ENCODE measurements at places on chromosomes 2 and 18.

GRCh38 chr2:146579147-146579930, 1265.5 kb upstream of the ACVR2A start:
- peak; percentile 51 for DNase-seq

DNA sequence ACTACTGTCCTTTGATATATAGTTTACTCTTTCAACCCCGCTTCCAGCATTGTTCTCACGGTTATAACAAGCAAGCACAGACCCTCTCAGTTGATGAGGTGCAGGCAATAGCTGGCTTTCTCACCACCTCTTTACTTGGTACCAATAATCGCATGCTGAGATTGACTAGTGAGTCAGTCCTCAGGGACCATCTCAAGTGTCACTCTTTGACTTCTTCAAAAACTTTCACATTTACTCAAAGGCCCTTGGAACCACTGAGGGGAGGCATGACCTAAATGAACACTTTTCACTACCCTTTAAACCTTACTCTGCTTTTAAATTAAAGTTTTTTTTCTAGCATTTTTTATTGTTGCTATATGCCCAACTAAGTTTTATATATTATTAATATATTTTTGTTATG, 101.8 kb downstream of the DAW1 start:
- no peak for DNase-seq

GRCh38 chr2:235343156-235343774, 150.6 kb upstream of the AGAP1 start:
- DNase-seq = no peak

GRCh38 chr2:67453310-67453709, 56.2 kb downstream of the ETAA1 start:
- DNase-seq = no peak

DNA sequence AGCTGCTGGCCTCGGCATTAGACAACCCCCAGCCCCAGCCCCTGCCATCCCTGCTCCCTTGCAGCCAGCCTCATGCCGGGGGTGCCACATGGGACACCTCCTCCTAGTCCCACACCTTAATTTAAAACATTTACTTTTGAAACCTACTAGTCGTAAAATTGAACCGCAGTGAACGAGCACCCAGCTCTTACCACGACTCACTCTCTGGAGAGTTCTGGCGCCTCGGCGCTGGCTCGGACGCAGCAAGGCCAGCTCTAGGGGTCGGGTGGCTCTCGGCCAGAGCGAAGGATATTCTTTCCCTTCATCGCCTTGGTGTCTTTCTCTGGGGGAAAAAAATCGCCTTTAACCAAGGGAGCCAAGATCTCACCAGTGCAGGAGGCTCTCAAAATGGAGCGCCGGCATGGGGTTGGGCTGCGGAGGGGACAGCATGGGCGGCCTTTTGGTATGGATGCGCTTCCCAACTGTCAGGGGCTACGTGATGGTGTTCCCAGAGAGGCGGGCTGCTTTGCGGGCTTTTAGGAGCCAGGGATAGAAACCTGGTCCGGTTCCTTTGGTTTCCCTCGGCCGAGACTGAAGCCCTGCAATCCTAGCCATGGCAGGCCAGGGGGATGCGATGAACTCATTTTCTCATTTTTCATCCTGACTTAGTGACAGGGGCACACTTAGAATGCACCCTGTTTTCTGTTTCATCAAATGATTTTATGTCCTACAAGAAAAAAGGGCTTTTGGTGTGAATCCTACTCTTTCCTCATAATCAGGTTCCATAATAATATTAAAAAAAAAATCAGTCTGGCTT, 2.0 kb downstream of the HPCAL1 start:
- no peak for DNase-seq

- DNase-seq = no peak
These were observed 122.3 kb downstream of the HAUS1 start for GRCh38 chr18:46226461-46226860.

- no peak for DNase-seq
These were observed 39.8 kb upstream of the SPTBN1 start for GRCh38 chr2:54416166-54416813.

GRCh38 chr18:54558609-54559585, 32.1 kb upstream of the DYNAP start:
- no peak for DNase-seq

- DNase-seq = no peak
These were observed 11.2 kb downstream of the CWC22 start for GRCh38 chr2:179995741-179996515.

DNA sequence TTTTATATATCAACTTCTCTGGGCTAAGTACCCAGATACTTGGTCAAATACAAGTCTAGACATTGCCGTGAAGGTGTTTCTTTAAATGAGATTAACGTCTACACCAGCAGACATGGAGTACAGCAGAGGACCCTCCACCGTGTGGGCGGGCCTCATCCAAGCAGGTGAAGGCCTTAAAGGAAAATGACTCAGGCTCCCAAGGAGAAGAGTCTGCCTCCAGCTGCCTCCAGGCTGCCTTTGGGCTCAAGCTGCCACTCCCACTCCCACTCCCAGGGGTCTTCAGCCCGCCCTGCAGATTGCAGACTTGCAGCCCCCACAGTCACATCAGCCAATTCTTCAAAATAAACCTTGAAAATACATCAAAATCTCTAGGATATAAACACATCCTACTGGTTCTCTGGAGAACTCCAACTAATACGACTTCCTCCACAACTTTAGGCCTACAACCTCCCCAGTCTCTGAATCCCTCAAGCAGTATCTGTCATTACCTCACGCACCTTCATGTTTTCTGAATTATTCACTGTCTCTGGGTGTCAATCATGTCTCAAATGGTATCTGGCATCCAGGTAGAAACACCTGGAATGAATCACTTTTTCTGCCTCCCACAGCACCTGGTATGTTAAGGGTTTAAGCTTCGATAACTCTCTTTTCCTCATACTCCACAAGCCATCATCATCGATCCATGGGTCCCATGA, 6.9 kb downstream of the ITGB1BP1 start:
- DNase-seq = no peak

GRCh38 chr2:107582487-107582886, 244.2 kb upstream of the RGPD4 start:
- no peak for DNase-seq

GRCh38 chr2:35978218-35978617, 377.4 kb upstream of the CRIM1 start:
- no peak for DNase-seq

GRCh38 chr2:3147651-3148530, 229.7 kb downstream of the EIPR1 start:
- no peak for DNase-seq

DNA sequence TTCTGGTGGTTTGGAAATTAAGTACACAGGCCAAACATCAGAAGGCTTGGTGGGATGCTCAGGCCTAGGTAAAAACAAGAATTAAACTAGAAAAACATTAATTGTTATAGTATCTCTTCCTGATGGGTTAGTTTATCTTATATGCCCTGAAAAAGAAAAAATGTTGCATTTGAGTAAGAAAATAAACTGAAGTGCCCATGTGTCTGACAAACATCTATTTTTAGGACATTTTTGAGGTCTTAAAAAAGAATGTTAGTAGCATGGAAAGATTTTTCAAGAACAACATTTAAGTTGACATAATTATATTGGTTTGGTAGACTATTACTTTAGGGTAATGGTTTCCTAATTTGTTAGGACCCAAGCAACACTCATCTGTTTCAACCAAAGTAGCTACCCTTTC, 140.1 kb upstream of the RND3 start:
- DNase-seq = no peak

- DNase-seq = no peak
These were observed 240.7 kb downstream of the NRXN1 start for GRCh38 chr2:50791271-50791670.

- peak; percentile 36 for DNase-seq
These were observed 25.5 kb upstream of the TUBB6 start for GRCh38 chr18:12282442-12283039.

GRCh38 chr2:172848519-172848918, 112.9 kb downstream of the RAPGEF4 start:
- DNase-seq = no peak

DNA sequence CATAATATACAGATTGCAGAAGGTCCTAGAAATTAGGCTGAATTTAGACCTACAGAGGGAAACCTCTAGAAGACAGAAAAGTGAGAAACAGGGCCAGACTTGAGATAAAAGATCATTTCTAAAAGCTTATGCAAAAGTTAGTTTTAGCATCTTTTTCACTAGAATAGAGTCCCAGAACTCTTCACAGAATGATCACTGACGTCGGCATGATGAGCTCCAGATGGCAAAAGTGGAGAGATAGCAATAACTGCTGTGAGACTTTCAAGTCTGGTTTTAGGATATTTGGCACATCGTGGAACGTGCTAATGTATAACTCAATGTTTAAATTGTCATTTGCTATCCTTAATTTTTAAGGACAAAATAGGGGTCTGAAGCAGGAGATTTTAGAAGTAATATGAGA, 1050.7 kb upstream of the CELF4 start:
- no peak for DNase-seq

- peak; percentile 13 for DNase-seq
These were observed 132.7 kb upstream of the XPO1 start for GRCh38 chr2:61670591-61671501.

DNA sequence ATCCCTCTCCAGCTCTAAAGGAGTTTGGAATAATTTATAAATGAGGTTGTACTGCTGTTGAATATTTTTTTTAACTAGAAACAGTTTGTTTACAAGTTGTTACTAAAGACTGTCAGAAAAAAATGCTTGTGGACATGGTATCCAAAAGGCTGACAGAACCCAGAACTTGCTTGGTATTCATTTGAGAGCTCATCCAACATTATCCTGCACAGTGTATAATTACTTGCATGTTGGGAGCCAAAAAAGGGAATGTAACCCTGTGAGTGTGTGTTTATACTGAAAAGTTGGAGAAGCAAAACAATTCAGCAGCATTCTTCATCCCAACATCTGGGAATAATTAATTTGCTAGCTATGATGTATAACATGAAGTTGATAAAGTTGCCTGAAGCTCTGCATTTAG, 42.1 kb upstream of the EHBP1 start:
- DNase-seq = peak; percentile 94

- DNase-seq = no peak
These were observed 107.9 kb downstream of the MAP4K4 start for GRCh38 chr2:101805152-101806088.

DNA sequence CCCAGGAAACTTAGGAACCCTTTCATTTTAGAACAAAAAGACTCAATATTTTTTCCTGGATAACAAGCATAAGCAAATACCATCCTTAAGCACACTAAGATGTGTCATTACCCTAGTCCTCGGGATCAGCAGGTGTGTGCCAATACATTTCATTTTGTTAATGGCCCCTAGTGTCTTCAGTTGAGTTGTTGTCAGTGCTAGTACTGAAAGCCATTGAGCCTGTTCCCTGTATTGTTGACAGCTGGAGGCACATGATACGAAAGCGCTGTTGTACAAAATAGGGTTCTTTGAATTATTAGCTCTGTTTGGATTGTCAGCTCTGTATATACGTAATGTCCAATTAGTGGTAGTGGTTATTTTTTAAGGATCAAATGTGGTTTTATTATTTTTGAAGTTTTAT, 29.5 kb downstream of the VAPA start:
- no peak for DNase-seq

DNA sequence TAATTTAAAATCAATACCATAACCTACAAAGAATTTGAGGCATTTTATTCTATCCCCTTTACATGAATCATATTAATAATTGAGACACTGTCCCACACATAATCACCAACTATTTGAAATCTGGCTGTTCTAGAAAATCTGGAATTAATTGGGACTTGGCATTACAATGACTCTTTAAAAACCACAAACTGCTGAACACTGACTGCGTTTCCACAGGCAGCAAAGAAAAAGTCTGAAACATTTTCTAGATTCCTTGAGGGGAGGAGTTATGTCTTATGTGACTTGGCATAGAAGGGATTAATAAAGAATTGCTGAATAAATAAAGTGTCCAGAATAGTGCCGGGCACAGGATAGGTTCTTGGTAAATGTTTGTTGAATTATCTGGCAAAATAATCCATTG, 61.4 kb downstream of the GPR39 start:
- peak; percentile 53 for DNase-seq

- no peak for DNase-seq
These were observed 127.9 kb downstream of the ZNF532 start for GRCh38 chr18:58992301-58993231.

DNA sequence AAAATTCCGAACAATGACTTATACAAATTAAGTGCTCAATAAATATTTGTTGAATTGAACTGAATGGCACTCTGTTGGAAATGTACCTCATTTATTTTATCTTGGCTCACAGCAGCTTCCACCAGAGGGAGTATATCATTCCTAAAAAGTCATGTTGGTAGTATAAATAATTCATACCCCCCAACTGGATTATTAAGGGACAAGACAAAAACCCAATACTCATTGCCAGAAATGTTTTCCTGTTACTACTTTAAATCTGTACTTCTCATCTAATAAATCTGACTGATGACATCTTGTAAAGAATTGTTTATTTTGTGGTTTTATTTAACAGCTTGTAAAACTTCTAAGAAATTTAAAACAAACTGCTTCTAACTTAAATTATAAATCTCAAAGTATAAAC, 163.9 kb downstream of the CDH2 start:
- no peak for DNase-seq

DNA sequence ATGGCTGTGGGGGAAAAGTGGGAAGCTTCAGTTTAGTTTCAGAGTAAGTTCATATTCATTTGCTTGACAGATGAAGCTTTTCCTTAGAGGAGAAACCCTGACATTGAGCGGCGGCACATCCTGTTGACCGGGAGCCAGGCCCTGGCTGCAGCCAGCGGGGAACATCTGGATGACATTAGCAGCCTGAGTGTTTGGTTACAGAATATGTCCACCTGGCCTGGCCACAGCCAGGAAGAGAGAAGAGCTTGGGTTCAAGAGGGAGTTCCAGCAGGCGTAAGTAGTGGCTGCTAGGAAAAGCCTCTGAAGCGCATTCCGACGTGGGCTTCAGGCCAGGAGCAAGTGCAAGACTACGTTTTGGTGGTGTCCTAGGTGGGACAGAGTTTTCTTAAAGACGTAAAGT, 144.9 kb upstream of the MYCN start:
- DNase-seq = peak; percentile 1

DNA sequence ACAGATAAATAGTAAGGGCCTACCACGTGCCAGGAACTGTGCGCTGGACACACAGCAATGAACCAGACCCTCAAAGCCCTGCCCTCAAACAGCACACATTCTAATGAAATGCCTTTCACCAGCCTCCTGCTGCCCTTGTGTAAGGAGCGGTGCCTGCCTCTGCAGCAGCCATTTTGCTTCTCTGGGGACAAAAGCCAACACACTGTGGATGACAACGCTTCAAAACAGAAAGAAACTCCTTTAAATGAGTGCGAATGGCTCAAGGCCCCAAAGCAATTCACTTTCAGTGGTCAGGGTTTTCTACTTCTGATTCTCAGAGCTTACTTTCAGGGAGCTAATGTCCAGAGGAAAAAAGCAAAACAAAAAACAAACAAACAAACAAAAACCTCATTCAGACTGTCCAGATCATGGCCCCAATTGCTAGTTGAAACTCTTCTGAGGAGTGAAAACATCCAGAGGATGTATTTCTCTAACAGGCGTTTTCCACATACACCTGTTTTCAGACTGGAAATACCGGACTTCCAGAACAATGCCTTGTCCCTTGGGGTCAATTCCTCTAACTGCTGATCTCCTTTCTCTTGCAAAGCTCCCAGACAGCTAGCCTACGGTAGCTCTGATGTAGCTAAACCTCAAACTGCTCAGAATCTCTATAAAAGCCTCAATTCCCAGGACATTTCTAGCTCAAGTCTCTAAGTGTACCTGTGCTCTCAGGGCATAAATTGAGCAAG, 323.3 kb upstream of the ZNF521 start:
- DNase-seq = no peak

Measured in fibroblast of the conjunctiva (primary cell).